GM04504 (cell line): ENCODE measurements at places on chromosomes 12 and 14.
A peak's percentile ranks its signal among the peaks of the same experiment; 100 is the strongest.

- no peak for DNase-seq
These were observed 80.4 kb upstream of the GPR68 start for GRCh38 chr14:91324606-91325575.

GRCh38 chr14:22780941-22781300 lies 14.4 kb downstream of the OXA1L start:
- DNase-seq, result no peak

- no peak for DNase-seq
These were observed 30.4 kb upstream of the PKP2 start for GRCh38 chr12:32926963-32927362.

DNA sequence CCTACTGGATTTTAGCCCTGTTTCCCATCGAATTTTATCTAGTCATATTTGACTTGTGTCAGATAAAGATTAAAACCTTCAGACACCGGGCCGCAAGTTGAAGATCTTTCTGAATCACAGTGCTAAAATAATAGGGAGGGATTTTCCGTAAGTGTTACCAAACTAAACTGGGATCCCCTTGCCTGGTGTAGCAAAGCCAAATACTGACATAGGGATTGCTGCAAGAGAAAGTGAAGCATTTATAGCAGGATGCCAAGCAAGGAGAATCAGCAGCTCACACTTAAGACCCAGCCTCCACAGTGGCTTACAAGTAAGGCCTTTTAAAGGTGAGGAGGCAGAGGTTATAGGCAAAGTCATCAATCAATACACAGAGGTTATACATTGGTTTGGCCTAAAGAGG lies 147.4 kb downstream of the AKAP6 start:
- no peak for DNase-seq

GRCh38 chr12:62882696-62883095 lies 52.3 kb downstream of the PPM1H start:
- DNase-seq, result no peak

GRCh38 chr12:6229224-6230218 lies 29.3 kb downstream of the CD9 start:
- DNase-seq, result peak; percentile 86

DNA sequence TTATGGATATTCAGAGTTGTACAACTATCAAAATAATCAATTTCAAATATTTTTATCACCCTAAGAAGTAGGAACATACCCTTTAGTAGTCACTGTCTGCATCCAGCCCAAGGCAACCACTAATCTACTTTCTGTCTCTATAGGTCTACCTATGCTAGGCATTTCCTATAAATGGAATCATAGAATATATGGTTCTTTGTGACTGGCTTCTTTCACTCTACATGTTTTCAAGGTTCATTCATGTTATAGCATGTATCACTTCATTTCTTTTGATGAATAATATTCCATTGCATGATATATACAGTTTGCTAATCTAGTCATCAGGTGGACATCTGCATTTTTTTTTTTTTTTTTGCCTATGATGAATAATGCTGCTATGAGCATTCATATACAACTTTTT lies 112.4 kb downstream of the PPP1R12A start:
- DNase-seq, result no peak

- no peak for DNase-seq
These were observed 141.5 kb downstream of the TTC7B start for GRCh38 chr14:90674716-90675115.
